ENCODE measurements at places on chromosomes 6 and 20.
A peak's percentile ranks its signal among the peaks of the same experiment; 100 is the strongest.

GRCh38 chr6:132931936-132932514, 117.7 kb downstream of the RPS12 start:
- no peak for DNase-seq

DNA sequence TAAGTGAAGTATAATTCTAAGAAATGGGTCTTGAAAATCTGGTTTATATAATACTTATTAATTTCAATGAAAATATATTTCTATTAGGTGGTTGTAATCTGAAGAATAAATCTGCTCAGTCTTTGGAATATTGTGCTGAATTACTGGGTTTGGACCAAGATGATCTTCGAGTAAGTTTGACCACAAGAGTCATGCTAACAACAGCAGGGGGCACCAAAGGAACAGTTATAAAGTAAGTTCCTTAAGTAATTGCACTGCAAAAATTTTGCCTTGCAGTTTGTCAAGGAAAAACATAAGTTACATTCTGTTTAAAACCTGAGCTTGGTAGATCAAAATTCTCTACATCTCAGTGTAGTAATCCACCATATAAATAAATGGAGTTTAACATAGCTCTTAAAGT, 106.0 kb downstream of the MYO6 start:
- peak; percentile 25 for DNase-seq

- DNase-seq, result peak; percentile 77
Observed at GRCh38 chr20:44959638-44960102, 527 bp downstream of the TOMM34 start.

- no peak for DNase-seq
Observed at GRCh38 chr6:139394027-139394649, 19.7 kb upstream of the CITED2 start.

GRCh38 chr6:168410035-168410434, 30.9 kb upstream of the SMOC2 start:
- no peak for DNase-seq

- no peak for DNase-seq
Observed at GRCh38 chr6:7268816-7269555, 44.0 kb downstream of the SSR1 start.

- DNase-seq, result no peak
Observed at GRCh38 chr6:122416825-122417224, 17.4 kb downstream of the HSF2 start.

GRCh38 chr6:71181565-71181964, 107.0 kb upstream of the OGFRL1 start:
- DNase-seq, result no peak

- DNase-seq, result no peak
Observed at GRCh38 chr6:37804586-37804985, 14.9 kb upstream of the ZFAND3 start.

DNA sequence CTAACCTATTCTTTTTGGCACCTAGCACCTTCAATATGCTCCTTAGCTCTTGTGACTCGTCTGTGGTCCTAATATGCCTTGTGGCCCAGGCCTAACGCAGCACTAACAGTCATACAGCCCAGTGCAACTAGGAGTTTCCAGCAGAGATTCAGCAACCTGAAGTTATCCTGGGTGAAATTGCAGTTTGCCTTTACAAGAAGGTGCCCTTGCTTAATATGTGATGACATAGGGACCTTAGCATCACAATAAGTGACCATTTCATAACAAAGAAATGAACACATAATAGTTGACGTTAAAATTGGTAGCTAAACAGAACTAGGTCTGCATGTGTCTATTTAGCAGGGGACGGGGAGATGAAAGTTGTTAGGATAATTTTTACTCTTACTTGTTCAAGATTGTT, 10.1 kb downstream of the FIG4 start:
- DNase-seq, result no peak

GRCh38 chr6:80094017-80094416, 12.5 kb upstream of the BCKDHB start:
- DNase-seq, result peak; percentile 20

GRCh38 chr6:70563530-70563929, 3.2 kb upstream of the SDHAF4 start:
- no peak for DNase-seq

DNA sequence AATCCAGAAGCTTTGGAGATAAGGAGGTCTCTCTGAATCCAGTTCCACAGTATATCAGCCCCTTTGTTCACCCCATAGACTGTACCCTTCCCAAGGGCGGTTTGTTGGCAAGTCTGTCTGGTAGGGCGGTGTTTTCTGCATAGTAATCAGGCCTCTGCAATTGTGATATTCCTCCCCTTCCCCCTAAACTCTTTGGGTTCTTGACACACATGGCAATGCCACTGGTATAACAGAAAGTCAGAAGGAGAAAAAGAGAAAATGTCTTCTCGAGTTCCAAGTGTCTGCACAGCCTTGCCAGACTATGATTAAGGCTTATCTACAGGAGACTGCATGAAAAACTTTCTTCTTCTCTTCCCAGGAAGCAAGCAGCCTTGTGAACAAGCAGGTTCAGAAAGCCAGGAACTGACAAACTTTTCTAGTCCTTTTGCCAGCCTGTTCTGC, 45.6 kb downstream of the FOXO3 start:
- no peak for DNase-seq

DNA sequence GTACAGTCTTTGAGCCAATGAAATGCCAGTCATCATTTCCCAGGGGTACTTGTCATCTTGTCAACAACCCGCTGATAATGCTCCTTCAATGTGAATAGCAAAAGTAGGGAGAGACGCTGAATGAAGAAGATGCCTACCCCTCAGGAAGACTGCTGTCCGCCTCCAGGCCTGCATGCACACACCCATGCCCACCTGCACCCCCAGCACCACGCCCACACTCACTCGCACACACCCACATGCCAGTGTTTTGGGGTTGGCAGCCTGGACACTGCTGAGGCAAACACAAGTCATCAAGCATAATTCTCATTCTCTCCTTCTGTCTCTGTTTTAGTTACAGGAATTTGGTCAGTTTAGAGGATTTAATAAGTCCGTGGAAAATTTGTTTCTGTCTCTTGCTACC, 63.6 kb downstream of the SYTL3 start:
- DNase-seq, result no peak

DNA sequence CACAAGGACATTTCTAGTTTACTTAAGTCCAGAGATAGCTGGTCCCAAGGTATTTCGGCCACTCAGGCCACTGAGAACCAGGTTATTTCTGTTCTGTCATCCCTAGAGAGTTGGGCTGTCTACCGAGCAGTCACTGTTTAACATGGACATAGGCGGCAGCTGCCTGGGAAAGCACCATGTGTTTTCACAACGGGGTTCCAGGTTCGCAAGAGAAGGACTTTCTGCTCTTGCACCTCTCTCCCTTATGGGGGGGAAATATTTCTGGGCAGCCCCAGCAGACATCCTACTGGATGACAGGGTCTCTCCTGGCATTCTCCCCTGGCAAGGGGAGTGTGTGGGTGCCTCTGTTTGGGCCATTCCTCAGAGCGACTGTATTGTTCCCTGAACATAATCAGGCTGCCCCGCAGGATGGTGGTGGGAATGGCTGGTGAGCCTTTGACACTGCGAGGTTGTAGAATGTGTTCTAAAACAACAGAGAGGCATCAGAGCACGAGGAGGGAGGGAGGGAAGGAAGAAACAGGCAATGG, 64.4 kb upstream of the DUSP22 start:
- no peak for DNase-seq

- DNase-seq, result no peak
Observed at GRCh38 chr6:8238773-8239683, 136.7 kb upstream of the EEF1E1 start.

GRCh38 chr6:3359973-3360726, 96.7 kb downstream of the SLC22A23 start:
- DNase-seq, result no peak

- no peak for DNase-seq
Observed at GRCh38 chr6:108966251-108966650, 118.0 kb downstream of the ARMC2 start.

- no peak for DNase-seq
Observed at GRCh38 chr6:73011945-73012344, 213.4 kb downstream of the KHDC1L start.

- no peak for DNase-seq
Observed at GRCh38 chr6:103750603-103751002, 1109.1 kb downstream of the HACE1 start.

DNA sequence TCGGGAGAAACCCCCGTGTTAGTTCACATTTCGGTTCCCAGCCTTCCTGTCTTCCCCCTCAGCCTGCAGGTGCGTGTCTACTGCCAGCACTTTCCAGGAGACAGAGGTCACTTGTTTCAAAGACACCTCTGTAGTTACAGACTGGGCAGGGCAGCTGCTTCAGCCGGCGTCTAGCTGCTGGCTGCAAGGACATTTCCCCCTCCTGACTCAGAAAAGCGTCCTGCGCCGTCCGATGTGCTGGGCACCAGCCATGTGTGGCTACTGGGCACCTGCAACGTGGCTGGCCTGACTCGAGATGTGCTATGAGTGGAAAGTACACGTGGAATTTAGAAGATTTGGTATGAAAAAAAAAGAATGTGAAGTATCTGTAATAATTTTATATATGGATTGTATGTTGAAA, 37.6 kb downstream of the RRBP1 start:
- DNase-seq, result no peak

DNA sequence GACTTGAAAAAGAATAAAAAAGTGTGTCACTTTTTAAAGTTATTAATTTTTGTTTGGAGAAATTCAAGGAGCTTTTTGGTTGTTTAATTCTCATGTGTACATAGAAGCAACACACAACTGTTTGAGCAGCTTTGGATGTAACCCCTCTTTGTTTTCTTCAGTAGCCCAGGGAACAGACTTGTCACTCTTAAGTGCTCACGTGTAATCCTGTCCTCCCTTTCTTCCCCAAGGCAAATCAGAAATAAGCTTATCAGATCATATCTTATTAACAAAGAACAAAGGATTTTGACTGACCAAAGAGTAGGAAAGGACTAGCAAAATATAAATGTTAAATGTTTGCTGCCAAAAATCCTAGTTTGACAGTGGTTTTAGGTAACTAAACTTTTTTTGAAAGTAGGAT, 7.3 kb upstream of the FLRT3 start:
- peak; percentile 77 for DNase-seq

DNA sequence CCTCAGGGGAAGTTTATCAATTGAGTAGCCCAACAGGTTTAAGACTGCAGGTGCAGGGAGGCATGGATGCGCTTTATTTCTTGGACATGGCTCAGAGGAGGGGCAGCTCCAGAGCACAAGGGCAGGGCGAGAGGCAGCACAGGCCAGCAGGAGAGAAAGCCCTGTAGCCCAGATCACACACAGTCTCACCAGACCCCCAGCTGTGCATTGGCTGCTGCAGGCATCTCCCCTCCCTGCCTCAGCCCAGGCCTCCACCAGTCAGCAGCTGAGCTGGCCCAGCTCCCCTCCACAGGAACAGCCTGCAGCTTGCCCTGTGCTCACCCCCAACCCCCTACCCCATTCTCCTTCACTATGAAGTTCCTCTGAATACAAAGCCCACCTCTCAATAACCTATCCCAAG, 24.7 kb downstream of the MRPL14 start:
- DNase-seq, result no peak

DNA sequence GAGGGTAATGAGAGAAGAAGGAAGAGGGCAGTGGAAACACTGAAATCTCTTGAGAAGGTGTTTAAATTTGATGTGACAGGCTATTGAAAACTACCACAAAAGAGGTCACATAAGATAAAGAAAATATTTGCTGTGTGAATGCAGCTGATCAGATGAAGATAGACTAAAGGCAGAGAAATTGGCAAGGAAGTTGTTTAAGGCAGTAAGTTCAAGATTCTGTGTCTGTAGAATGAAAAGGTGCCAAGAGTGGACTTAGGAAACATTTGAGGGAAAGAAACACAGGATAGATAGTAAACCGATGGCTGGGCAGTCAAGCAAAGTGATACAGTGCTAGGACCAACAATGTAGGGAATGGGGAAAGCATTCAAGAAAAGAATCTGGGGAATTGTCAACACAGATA, 332.3 kb upstream of the MARCKS start:
- DNase-seq, result no peak

- DNase-seq, result no peak
Observed at GRCh38 chr20:45359069-45359405, 3.9 kb upstream of the SYS1 start.

GRCh38 chr20:19937218-19937617, 79.9 kb upstream of the NAA20 start:
- DNase-seq, result no peak

GRCh38 chr20:1212607-1213396, 9.5 kb downstream of the C20orf202 start:
- DNase-seq, result peak; percentile 80

DNA sequence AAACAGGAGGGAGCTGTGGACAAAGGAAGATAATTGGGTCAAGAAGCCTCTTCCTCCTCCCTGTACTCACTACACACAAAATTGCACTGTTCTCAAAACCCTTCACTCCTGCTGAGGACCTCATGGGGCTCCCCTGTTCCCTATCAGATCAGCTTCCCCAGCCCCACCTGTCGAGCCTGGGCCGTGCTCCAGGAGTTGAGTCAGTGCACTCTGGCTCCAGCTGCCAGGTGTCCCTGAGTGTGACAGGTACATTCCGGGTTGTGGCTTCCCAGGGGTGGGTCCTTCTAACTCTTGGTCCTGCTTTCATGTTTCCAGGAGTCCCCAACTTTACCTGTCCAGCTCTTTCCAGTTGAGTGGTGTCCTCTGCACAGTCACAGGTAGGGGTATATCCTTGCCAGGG, 8.4 kb downstream of the RAB5IF start:
- no peak for DNase-seq

- peak; percentile 77 for DNase-seq
Observed at GRCh38 chr20:53594068-53595017, 704 bp upstream of the ZNF217 start.

- no peak for DNase-seq
Observed at GRCh38 chr6:54920628-54921027, 74.1 kb downstream of the FAM83B start.

DNA sequence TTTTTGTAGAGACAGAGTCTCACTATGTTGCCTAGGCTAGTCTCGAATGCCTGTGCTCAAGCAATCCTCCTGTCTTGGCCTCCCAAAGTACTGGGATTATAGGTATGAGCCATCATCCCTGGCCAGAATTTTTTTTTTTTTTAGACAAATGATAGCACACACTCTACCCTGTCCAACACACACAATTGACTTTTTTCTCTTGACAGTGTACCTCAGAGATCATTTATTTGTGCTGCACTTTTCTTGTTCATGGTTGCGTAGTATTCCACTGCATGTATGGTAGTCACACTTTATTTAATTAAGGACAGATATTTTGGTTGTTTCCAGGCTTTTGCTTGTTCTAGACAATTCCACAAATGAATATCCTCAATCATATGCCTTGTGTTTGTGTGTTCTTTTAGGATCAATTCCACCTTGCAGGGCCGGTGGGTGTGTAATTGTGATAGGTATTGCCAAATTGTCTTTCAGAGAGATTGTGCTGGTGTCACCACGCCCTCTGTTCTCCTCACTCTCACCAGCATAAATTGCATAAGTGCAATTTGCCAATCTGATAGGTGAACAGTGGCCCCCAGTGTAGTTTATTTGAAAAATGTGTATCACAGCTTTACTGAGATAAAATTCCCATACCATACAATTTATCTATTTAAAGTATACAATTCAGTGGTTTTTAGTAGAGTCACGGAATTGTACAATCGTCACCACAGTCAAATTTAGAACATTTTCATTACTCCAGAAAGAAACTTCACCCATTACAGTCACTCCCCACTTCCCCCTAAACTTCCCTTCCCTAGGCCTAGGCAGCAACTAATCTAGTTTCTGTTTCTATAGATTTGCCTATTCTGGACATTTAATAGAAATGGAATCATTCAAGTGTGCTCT, 20.1 kb downstream of the SRC start:
- no peak for DNase-seq

GRCh38 chr6:24718449-24719124, 367 bp downstream of the C6orf62 start:
- no peak for DNase-seq
